ENCODE measurements at places on chromosomes 4 and X.

- DNase-seq, result no peak
Observed at GRCh38 chr4:187158003-187158402, 434.3 kb upstream of the FAT1 start.

DNA sequence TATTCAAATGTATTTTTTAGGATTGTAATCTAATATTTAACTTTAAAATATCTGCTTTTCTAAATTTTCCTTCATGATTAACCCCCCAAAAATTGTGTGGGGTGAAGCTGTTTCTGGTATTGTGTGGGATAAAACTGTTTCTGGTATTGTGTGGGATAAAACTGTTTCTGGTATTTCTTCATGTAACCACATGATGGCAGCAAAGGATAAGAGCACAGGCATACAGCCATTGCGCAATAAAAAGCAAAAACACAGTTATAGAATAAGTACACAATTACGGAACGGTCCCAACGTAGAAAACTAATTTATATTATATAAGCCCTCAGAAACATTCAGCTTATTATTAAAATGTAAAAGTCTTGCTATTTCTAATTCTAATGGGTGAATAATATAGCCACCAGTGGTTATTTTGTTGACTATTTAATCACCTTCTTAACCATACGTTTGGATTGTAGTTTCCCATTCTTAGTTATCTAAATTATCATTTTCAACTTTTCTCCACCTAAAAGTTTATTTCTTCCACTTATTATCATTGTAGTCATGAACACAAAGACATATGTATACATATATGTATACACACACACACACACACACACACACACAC lies 333.9 kb upstream of the FSTL5 start:
- no peak for DNase-seq

- DNase-seq, result no peak
Observed at GRCh38 chr4:67699603-67700002, 1.4 kb downstream of the UBA6 start.

- no peak for DNase-seq
Observed at GRCh38 chrX:114591121-114591520, 7.2 kb downstream of the HTR2C start.

- DNase-seq, result no peak
Observed at GRCh38 chr4:184348311-184349233, 125.8 kb downstream of the IRF2 start.

DNA sequence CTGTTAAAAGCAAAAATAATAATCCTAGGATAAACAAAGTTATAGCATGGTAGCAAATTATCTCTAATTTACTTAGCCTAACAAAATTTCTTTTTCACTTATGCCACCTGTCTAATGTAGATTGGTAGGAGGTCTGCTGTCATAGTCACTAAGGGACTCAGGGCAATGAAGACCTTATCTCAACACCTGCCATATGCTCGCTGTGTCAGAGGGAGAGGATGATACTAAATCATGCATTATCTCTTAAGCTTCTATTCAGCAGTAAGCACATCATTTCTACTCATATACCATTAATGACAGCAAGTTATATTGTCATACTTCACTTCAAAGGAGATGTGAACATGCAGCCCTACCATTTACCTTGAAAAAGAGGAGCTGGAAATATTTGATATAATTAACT lies 44.1 kb downstream of the AFM start:
- DNase-seq, result no peak

DNA sequence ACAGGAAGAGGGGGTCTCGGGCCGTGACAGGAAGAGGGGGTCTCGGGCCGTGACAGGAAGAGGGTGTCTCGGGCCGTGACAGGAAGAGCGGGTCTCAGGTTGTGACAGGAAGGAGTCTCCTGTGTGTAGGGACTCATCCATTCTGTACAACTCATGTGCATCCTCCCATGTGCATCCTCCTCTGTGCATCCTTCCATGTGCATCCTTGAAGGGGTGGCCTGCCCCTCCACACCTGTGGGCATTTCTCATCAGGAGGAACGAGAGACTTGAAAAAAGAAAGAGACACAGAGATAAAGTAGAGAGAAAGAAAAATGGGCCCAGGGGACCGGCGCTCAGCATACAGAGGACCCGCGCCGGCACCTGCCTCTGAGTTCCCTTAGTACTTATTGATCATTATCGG lies 30.2 kb upstream of the PLCXD1 start:
- peak; percentile 44 for DNase-seq

- DNase-seq, result peak; percentile 77
Observed at GRCh38 chr4:52911684-52912294, 49.7 kb downstream of the RASL11B start.

- DNase-seq, result no peak
Observed at GRCh38 chrX:94977986-94978385, 1304.0 kb downstream of the FAM133A start.
